Stimulated activated CD8-positive, alpha-beta memory T cell treated with anti-CD3 and anti-CD28 coated beads, Interleukin-15, amount 100 ng/mL, for 24 hours (primary cell): ENCODE measurements at places on chromosomes 5 and 9.
A peak's percentile ranks its signal among the peaks of the same experiment; 100 is the strongest.

GRCh38 chr9:124231095-124231737, 26.5 kb upstream of the NEK6 start:
- no peak for DNase-seq

- DNase-seq = no peak
Measured at GRCh38 chr5:33180900-33181299, 259.9 kb upstream of the TARS1 start.

- DNase-seq = no peak
Measured at GRCh38 chr9:81182431-81182830, 506.9 kb downstream of the TLE1 start.

GRCh38 chr5:169875091-169875728, 105.1 kb downstream of the INSYN2B start:
- DNase-seq = no peak

DNA sequence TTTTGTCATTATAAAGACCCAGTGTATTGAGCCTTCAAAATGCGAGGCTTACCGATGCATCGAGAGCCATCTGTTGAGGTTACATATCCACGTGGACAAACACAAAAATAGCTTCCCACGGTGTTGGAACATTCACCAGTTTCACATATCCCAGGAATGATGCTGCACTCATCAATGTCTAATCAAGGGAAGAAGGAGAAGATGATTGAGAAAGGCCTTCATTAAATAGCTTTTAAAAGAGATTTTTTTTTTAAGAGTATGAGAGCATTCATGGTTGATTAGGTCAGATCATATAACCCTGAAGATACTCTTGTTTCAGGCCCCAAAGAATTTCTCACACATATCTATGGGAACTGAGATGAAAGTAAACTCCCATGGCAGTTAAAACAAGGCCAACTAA, 129.4 kb downstream of the FBN2 start:
- DNase-seq = no peak

DNA sequence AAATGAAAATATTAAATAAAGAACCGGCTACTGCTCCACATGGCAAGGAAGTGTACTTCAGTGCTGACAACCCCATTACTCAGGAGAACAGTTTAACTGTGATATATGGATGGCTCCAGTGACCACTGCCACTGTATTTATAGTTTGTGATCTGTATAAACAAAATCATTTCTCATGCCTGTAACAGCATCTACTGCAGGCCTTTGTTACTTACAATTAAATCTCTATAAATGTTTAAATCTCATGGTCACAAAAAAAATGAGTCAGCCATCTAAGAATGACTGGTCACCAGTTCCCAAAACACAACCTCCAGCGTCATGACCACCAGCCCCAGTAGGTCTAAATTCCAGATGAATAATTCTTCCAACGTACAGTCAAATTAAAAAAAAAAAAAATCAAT, 24.6 kb downstream of the SERINC5 start:
- no peak for DNase-seq

GRCh38 chr5:76811214-76811613, 7.6 kb upstream of the F2RL1 start:
- DNase-seq = no peak

DNA sequence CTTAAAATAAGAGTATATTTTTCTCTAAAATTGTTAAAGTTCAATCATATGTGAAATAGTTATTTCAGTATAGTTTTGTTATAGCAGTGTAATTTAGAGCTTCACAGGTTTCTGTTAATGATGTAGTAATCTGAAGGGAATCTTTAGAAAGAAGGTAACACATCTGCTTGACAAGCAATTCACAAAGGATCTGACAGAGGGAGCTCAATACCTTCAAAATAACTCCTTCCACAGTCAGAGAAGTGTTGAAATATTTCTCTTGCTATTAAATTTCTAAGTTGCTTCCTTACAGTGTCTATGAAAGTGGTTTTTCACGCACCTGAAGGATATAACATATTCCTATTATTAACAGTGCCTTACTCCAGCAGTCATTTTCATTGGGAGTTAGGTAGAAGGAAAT, 44.9 kb downstream of the SLC25A51 start:
- no peak for DNase-seq

DNA sequence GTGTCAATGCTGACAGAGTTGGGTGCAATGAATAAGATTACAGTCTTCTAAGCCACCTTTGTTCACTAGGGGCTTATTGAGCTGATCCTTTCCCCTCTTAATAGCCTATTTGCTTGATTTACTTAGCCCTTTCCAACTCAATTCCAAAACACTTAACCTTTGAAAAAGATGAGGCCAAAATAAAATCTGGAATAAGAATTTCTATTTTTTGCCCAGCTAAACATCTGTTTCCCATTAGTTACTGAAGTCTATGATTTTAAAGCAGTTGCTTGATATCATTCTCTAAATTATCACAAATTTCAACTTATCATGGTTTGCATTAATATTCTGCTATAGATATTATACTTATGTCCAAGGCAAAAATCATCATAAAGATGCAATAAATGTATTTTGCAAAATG, 1272.0 kb upstream of the ACO1 start:
- DNase-seq = no peak

DNA sequence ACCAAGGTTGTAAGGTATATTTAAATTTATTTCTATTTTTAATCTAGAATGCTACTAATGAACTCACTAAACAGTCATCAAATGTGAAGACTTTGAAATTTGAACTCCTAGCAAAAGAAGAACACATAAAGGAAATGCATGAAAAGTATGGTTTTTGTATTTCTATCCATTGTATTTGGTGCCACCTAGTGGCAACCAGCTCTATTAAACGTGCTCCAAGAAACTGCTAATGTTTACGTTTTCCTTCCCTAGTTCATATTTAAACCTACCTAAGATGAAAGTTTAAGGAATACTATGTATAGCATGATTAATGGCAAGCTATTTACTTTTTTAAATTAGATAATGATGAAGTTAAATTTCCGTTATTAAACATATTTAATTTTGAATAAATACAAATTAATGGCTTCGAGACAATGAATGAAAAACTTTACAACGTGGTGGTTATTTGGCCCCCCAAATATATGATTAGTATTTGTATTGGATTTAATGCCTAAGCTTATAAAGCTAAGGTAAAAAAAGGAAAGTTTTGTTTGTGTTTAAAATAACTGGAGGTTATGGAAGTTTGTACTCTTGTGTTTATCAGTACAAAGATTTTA, 115.9 kb upstream of the SH3GL2 start:
- DNase-seq = no peak

DNA sequence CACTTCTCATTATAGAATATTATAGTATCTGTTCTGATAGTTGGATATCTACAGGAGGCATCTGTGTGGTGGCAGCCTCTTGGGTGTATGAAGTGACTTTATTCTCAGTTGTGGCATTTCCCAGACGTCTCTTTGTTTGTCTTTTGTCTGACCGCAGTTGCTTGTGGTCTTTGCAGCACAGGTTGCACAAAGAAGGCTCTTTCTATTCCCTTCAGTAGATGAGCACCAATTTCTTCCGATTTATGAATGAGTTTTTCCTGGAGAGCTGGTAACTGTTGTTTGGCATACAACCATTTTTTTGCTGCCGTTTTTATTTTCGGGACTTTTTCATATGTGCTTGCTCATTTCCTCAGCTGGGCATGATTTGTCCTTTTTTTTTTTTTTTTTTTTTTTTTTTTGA, 56.4 kb upstream of the MYO10 start:
- no peak for DNase-seq

DNA sequence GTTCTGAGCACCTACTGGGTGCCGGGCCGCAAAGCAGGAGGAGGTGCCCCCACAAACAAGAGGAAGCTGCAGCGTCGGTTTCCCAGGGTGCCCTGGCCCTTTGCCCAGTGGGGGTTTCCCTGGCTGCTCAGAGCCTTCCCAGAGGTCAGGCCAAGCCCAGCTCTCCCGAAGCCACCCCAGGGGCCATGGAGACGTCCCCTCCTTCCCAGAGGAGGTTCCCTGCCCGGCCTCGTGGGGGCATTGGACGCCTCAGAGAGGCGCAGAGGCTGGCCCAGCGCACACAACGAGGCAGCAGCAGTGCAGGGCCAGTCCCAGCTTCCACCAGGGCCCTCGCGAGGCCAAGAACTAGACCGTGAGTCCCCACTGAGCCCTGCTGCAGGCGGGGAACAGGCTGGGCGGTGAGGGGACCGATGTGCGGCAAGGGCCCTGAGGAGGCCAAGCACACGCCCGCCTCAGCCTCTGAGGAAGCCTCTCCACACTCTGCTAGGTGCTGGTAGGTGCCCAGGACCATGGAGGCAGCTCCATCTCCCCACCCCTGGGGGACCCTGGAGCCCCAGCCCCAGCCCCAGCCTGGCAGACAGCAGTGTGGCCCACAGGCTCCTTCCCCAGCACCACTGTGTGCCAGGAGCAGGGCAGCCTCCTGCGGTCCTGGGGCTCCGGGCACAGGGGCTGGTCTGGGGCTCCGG, 7.0 kb downstream of the DIPK1B start:
- no peak for DNase-seq

- no peak for DNase-seq
Measured at GRCh38 chr5:98904780-98905179, 24.0 kb downstream of the CHD1 start.

GRCh38 chr5:161278739-161279660, 267.5 kb downstream of the GABRB2 start:
- no peak for DNase-seq

- DNase-seq = no peak
Measured at GRCh38 chr5:161966564-161966963, 101.0 kb upstream of the GABRG2 start.

DNA sequence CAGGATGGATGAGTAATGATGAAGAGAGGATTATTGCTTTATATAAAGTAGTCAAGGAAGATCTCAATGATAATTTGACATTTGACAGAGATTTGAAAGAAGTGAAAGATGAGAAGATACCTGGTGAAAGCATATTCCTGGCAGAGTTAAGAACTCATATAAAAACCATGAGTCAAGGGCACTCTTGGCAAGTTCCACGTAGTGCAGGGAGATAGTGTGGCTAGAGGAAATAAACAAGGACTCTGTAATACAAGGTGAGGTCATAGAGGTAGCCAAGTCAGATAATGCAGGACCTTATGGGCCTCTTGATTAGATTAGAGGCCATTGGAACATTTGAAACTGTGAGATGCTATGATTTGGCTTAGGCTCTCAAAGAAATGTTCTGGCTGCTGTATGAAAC, 72.3 kb downstream of the HCN1 start:
- DNase-seq = no peak

DNA sequence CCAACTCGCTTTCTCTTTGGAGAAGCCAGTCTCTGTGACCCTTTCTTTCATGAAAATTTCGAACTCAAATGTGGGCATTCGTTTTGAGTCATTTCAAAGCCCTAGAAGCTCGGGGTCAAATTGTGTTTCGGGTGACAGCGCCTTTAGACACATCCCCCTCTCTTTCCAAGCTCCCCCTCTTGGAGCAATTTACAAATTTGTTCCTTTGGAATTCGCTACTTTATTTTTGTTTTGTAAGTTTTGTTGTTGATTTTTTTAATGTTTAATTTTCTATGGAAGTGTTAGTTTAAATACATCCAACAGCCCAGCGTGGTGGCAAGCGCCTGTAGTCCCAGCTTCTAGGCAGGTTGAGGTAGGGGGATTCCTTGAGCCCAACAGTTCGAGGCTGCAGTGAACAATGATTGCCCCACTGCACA, 4.6 kb upstream of the BARX1 start:
- no peak for DNase-seq

GRCh38 chr9:136690806-136691261, 3.6 kb upstream of the AGPAT2 start:
- DNase-seq = no peak

GRCh38 chr5:150303660-150304386, 1.1 kb upstream of the ARSI start:
- DNase-seq = no peak

DNA sequence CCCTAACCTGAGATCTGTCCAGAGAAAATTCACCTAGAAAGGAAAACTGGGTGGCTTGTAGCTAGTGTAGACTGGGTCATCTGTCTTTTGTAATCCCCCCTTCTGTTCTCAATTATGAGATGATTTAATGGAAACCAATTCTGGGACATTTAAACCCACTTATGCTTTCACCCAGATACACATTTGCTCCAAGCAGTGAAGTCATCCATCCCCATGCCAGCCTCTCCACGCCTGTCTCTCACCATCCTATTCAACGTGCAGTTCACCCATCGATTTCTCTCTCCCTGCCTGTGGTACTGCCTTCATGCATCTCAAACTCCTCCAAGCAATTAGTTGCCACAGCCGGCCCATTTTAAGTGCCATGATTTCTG, 1.8 kb downstream of the PHF19 start:
- no peak for DNase-seq

DNA sequence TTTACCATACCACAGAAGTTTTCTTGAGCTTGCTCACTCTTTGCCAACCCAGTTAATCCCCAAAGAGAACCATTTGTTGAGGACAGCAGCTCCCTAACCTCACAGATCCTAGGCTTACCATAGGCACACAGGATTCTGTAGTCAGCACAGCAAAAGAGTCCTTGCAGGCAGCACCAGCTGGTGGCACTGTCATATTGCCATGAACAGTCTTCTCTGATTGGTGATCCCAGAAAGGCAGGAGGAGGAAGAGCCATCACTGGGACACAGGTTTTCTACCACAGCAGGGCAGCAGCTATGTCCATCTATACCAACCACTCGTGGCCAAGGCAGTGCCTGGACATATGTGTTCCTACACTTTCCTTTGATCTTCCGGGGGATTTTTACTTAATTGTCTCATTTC, 297.1 kb upstream of the CD180 start:
- DNase-seq = no peak

DNA sequence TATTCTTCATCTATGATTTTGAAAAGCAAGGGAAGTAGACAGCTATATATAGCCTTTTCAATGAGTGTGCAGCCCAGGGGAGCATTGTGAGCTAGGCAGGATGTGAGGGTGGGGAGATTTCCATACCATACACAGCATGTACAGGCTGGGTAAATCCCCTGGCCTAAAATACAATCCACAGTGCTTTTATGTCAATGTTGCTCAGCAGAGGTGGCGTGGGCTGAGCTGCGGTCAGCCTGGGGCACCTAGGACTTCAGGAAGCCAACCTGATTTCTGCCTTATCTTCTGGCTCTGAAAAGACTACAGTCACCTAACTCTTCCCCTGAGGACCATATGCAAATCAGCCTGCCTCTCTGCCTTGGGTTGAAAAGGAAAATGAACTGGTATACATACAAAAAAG, 6.3 kb upstream of the GARIN3 start:
- peak; percentile 52 for DNase-seq
